ENCODE measurements at places on chromosomes 3 and 15.

DNA sequence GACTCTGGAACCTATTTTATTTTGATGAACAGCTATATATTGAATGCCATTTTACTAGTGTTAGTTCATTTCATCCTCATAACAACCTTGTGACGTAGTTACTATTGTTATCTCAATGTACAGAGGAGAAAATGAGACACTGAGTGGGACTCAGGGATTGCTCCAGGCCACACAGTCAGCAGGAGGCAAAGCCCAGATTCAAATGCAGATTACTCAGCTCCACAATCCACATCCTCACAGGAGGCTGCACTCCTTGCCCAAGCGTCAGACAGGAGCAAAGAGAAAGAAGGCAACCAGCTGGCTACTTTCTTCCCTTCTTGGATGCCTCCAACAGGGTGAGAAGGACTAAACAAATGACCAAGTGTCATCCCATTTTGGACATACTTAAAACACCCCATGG lies 92.0 kb upstream of the CCDC54 start:
- DNase-seq: no peak

GRCh38 chr3:133834621-133835417 lies 29.2 kb downstream of the SRPRB start:
- DNase-seq: no peak

DNA sequence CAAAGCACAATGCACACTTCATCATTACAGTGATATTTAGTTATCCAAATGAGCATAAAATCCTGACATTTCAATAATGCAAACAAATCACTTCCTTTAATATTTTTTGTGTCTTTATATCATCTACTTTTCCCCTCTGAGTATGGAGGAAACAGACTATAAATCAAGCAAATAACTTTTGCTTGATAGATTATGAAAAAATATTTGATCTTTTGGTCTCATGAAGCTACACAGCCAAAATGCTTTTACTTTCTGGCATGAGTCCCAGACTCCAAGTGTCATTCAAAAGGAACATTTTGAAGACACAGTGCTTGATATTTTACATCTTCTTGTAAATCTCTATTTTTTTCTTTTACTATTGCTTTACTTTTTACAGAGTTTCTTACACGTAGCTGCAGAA lies 215.3 kb upstream of the ROBO1 start:
- no peak for DNase-seq

DNA sequence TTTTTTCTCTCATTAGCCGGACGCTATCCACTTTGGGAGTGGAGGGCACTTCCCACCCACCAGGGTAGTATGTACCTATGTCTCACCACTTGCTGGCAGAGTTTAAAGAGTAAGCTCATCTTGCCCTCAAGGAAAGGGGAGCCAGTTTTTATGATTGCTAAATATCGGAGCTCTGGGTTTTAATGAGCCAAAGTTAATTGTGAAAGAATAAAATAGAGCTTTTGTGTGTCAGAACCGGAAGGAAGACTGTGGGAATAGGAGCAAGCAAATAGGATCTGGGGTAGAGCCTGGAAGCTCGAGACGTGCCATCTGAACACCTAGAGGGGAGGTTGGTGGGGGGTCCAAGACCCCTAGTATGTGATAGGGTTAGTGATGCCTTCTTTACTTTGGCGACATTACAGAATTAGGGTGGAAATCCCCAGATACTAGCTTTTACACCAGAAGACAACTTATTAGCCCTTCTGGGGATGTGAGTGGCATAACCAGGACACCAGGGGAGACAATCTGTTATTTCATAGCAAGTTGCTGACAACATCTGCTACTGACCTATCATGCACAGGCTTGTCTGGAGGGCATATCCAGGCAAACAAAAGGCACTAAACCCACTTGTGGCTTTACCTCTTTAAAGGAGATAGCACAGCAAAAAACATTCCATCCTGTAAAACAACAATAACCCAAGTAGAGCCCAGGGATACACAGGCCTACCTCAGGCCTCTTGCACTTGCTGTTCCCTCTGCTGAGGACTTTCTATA lies 333.8 kb downstream of the ZNF621 start:
- no peak for DNase-seq

- no peak for DNase-seq
These were observed 34.5 kb downstream of the ZIC4 start for GRCh38 chr3:147371771-147372340.
